ENCODE measurements at places on chromosomes 6 and 20.

- no peak for DNase-seq
Measured at GRCh38 chr6:170294813-170295509, 4.1 kb upstream of the DLL1 start.

GRCh38 chr20:43140726-43141125 lies 49.0 kb downstream of the PTPRT start:
- DNase-seq: no peak

DNA sequence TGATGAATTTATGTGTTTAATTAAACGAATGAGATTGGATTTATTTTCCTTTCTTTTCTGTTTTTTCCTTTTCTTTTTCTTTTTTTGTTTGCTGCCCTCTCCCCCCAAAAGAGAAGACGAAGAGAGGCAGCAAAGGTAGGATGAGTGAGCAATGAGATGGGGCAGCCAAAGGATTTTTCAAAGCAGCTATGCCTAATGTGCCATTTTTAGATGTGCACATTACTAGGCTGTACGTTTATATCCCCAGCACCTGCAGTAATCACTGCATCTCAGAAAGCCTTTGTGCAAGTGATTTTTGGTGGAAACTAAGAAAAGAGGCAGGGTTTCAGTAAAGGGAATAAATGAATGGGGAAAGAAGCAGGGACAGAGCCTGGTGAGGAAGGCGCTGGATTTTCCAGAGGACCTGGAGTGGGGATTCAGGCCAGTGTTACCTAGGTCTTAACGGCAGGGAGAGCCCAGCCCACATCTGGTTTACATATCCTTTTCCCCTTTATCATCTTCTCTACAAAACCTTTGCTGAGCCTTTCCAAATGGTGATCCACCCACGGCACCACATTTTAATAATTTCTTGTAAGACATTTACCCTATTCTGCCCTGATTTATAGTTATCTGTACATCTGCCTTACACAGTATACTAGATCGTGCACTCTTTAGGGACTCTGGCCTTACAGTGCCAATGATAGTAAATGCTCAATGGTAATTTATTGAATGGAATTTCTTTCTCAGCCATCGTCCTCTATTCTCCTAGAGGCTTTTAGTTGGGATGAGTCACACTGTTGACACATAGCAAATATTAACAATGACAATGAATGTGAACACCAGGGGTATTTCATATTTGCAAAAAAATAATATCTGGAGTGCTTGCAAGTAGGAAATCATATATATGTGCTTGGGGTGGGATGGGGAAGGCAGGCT lies 38.3 kb upstream of the ATXN1 start:
- DNase-seq: no peak

GRCh38 chr20:41367393-41367695 lies 726 bp upstream of the EMILIN3 start:
- DNase-seq: no peak

- no peak for DNase-seq
Measured at GRCh38 chr6:14537030-14537429, 419.5 kb downstream of the CD83 start.

DNA sequence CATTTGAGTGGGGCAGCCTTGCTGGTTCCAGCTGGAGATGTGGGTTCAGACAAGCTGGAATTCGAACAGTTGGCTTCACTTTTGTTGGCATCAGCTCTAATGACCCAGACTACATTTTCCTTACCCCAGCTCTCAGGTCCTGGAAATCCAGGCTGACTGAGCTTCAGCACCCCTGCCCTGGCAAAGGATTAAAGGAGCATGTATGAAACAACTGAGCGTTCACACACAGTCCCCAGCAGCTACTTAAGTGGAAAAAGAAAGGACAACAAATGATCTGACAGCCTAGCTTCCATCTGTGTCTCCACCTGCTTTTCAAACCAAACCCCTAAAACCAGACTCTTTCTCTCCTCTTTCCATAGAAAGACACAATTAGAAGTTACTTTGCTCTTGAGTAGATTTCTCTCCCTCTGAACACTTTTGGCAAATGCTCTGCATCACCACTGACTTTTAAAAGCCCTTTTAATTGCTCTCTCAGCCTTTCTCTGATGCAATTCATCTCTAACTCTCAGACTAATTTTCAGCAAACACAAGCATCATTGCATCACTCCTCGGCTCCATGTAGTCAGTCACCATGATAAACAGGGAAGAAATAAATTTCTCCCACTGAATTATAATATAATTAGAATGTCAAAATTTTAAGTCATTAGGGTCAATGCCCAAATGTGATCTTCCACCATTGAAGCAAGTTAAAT lies 28.1 kb downstream of the ROS1 start:
- DNase-seq: no peak

DNA sequence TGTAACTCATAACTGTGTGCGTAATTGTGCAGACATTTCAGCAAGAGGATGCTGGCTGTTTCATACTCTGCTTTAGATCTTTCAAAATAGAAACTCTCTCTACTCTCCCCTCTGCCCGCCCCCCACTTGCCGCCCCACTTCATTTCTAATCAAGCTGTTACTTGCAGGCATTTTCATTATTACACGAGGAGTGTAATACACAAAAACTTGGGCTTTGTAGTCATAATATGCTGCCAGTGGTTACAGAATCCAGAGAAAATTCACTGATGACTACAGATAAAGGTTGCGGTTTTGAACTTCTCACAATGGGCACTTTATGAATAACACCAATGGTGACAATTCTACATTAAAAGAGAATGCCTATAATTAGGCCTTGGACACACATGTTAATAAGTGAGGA lies 194.0 kb upstream of the POU3F2 start:
- DNase-seq: no peak

- DNase-seq: no peak
Measured at GRCh38 chr20:45032276-45032675, 66.0 kb downstream of the STK4 start.

GRCh38 chr20:40809361-40809760 lies 120.3 kb upstream of the MAFB start:
- no peak for DNase-seq

DNA sequence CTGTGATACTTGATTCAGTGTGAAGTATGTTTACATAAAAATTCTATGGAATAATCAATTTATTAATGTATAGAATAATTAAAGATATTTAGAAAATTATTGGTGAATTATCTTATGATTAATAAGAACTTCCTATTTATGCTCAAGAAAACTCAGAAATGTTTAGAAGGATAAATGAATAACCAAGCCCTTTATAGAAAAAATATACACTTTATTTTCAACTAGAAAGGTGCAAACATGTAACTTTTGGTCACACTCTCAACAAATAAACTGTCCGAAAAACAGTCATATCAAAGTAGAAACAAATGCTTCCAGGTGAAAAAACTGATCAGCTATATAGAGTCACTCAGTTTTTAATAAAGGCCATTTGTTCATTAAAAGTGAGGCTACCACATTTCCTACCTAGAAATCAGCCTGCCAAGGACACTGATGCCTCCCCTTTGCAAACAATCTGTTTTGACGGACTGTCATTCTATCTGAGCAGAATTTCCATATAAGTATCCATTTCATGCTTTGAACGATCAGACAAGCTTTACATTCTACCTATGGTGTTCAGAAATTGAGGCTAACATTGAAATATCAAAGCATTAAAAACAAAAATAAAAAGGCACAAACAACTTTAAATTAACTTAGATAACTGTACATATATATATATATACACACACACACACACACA lies 3.0 kb downstream of the CCN2 start:
- no peak for DNase-seq

GRCh38 chr6:155329460-155330132 lies 15.3 kb upstream of the TFB1M start:
- DNase-seq: no peak

GRCh38 chr20:51803148-51803854 lies 980 bp upstream of the SALL4 start:
- DNase-seq: no peak

DNA sequence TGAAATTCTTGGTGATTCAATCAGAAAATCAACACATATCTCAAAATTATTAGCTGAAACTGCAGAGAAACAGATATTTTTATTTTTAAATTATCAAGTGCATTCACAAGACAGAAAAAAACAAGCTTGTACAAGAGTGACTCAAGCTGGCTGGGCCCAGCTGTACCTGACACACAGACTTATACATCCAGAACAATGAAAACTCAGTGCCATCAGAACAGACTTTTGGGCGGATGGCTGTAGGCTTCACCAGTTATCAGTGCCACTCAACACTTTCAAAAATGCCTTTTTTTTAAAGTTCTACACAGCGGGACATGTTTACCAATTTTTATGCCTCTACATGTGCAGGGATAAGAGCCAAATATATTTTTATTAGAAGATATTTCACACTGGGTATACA lies 102.8 kb downstream of the MYB start:
- no peak for DNase-seq

DNA sequence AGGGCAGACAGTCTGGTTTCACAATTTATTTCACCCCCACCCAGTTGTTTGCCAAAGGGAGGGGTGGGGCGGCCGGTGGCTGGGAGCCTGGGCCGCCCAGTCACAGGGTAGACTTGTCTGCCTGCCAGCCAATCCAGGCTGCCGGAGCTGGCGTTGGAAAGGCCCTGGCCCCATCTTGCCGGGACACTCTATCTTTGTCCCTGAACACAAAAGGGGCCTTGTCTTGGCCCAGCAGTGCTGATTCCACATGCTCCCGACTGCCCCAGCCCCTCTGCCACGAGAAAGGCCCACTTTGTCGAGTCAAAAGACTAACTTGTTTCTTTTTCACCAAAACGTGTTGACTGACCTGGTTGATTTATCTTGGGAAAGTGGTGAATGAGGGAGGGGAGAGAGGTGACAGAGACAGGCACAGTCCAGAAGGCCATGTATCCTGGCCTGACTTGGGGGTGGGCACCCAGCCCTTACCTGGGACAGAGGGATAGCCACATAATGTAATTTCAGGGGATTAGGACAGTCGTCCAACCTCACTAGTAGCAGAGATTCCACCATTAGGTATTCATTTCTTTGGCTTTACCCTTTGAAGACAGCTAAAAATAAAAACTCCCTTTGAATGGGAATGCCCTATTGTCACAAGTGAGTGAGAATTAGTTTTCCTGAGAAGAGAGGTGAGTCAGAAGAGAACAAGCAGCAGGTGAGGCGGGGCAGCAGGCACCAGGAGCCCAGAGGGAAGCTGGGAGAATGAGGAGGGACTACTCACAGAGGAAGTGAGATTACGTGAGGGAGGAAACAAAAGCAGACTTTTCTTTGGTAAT lies 67.0 kb upstream of the SIRPA start:
- no peak for DNase-seq

All from retinal pigment epithelial cell (primary cell).